Activated naive CD8-positive, alpha-beta T cell treated with anti-CD3 and anti-CD28 coated beads, Interleukin-2, amount 50 U/mL, for 24 hours (primary cell): ENCODE measurements at places on chromosomes 1 and 21.

GRCh38 chr21:17089091-17089491 is 423.8 kb upstream of the CXADR start:
- DNase-seq, result no peak

DNA sequence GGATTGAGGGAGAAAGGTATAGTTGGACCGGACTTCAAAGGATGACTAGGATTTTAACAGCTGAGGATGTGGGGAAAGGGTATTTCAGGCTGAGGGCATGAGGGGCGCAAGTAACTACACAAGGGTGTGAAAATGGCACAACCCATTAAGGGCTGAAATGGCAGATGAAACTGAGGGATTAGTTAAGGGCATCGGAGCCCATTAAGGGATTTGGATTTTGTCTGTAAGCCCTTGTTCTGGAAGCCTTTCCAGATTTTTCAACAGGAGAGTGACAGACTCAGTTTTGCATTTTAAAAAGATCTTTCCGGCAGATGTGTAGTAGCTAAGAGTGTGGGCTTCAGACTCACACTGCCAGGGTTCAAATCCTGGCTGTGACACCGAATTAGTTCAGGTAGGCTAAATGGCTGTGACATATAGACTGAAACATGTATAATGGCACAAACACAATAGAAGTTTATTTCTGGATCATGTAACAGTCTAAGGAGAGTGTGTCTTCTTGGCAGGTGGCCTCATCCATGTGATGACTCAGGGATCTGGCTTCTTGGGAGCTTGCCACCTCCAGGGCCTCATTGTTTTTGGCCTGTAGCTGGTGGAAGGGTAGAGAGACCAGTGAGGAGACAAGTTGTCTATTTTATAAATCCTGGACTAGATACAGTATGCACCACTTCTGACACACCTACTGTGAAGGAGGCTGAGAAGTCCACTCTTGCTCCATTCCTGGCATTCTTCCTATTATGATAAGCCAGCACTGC is 49.6 kb downstream of the UBE2T start:
- DNase-seq, result no peak

GRCh38 chr1:95655321-95656020 is 421.5 kb downstream of the RWDD3 start:
- no peak for DNase-seq

GRCh38 chr1:63795455-63795854 is 21.6 kb downstream of the ROR1 start:
- no peak for DNase-seq

GRCh38 chr1:184545601-184546000 is 158.8 kb downstream of the C1orf21 start:
- no peak for DNase-seq

DNA sequence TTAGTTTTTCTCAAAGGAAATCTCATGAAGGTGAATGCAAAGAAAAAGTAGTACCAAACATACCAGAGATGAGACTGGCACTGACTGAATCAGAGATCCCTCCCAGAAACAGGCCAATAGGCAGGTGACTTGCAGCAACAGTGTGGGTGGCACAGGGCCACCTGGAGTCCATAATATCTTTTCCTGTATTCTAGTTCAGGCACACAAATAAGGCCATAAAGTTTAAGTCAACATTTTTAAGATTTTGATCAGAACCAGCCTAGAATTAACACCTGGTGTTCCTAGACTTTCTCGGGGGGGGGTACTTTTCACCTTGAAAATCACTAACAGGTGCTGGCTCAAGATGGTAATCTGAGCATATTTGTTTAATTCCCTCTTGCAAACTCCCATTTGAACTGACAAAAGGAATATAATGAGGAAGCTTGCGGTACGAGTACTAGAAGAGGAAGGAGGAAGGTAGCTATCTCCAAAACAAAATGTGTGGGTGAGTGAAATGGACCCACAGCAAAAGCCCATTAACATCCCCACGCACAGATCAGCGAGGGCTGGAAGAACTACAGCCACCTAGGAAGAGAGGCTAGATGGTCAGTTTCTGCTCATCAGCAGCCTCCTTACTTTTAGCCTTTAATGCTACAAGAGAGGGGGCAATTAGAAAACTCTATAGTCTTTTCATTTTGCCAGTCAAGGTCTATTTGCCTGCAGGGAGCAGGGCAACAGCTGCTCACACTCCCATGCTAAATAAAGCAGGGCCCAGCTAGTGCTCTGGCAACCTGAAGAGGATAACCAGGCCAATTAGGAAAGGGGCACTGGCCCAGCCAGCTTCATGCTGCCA is 18.9 kb downstream of the SDE2 start:
- DNase-seq, result no peak

GRCh38 chr1:37038227-37039093 is 4.1 kb upstream of the GRIK3 start:
- no peak for DNase-seq

- peak; percentile 45 for DNase-seq
Measured at GRCh38 chr1:204746838-204747442, 61.4 kb upstream of the LRRN2 start.

- no peak for DNase-seq
Measured at GRCh38 chr1:166905900-166906299, 29.8 kb upstream of the TADA1 start.

- DNase-seq, result peak; percentile 89
Measured at GRCh38 chr1:155091071-155092051, 12.7 kb downstream of the EFNA3 start.

GRCh38 chr1:50197216-50197615 is 88.5 kb downstream of the ELAVL4 start:
- no peak for DNase-seq

GRCh38 chr21:30320215-30320614 is at the start of gene KRTAP26-1:
Gene KRTAP26-1 (minus strand): TSS chr21:30320315. CDS start chr21:30320035, 280 bp downstream.
- no peak for DNase-seq

DNA sequence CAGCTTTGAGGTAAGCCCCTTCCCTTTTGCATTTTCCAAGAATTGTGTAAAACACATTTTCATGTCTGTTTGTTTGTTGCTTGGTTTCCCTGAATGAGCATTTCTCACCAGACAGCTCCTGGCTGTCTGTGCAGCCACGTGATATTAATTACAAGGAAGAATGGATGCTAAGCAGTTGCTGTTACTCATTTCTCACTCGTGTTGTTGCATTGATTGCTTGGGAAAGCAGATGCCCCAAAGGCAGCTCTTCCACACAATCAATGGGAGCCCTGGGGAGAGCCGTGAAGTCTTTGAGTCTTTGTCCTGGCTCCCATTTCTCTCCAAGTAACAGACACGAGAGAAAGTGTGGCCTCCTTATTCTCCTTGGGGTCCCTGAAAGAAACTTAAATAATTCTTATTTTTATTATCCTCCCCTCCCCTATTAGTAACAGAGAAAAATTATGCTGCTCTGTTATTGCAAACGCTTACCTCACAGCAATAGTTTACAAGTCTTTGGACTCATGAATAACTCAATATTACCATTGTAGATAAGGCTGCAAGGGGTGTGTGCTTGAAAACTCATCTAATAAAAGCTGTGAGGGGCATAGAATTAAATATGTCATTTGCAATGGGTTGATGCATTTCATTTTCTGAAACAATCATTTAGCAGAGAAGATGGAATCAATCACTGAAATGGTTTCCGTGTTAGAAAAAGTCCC is 127.7 kb upstream of the CAMK1G start:
- DNase-seq, result no peak

DNA sequence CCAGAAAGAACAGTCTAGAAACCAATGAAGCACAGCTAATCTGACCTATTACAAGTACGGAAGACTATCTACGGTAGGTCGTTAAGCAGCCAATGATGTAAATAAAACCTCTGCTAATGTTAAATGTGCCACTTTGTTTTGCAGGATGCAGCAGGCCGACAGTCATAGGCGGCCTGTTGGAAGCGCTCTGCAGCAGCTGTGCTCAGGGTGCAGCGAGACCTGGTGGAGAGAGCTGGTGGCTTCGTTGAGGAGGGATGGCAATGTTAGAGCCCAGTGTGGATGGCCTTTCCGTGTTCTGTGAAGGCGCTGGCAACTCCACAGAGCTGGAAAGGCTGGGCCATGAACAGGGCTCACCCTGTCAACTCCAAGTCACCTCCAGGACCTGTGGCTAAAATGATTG is 87.3 kb downstream of the PCP4 start:
- no peak for DNase-seq

- DNase-seq, result no peak
Measured at GRCh38 chr1:50936321-50936720, 23.7 kb downstream of the FAF1 start.

DNA sequence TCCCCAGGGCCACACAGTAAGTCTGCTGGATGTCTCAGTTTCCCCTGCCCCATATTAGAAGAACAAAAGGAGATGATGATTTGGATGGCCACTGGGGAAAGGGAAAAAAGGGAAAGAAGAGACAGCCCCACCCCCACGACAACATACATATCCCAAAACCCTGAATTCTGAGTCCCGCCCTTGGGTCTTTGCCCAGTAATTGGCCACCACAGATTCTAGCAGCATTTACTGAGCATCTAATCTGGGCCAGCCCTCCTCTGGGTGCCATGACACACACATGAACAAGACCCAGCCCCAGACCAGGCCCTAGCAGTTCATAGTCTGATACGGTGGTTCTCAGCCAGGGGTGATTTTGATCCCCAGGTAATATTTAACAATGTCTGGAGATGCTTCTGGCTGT is 5.2 kb upstream of the TTC4 start:
- no peak for DNase-seq

GRCh38 chr1:36377791-36378492 is 7.8 kb downstream of the STK40 start:
- DNase-seq, result no peak

DNA sequence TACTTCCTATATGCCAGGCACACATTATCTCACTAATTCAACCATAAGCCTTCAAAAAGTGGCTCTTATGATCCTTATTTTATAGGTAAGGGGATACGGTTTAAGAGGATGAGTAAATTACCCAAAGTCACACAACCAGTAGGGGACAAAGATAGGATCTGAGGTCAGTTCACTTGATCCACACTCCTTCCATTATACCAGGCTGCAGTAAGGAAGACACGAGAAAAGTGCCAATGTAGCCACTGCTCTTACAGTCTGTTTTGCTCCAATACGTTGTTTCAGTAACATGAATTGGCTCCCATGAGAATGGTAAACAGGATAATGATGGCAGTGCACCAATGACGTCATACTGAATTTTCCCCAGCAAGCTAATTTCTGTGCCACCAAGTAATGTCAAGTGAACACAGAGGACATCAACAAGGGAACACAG is 15.4 kb upstream of the GUCA2A start:
- DNase-seq, result no peak

- DNase-seq, result no peak
Measured at GRCh38 chr1:234776876-234777855, 167.2 kb upstream of the IRF2BP2 start.

- DNase-seq, result no peak
Measured at GRCh38 chr1:167934426-167935215, 1.9 kb upstream of the DCAF6 start.

DNA sequence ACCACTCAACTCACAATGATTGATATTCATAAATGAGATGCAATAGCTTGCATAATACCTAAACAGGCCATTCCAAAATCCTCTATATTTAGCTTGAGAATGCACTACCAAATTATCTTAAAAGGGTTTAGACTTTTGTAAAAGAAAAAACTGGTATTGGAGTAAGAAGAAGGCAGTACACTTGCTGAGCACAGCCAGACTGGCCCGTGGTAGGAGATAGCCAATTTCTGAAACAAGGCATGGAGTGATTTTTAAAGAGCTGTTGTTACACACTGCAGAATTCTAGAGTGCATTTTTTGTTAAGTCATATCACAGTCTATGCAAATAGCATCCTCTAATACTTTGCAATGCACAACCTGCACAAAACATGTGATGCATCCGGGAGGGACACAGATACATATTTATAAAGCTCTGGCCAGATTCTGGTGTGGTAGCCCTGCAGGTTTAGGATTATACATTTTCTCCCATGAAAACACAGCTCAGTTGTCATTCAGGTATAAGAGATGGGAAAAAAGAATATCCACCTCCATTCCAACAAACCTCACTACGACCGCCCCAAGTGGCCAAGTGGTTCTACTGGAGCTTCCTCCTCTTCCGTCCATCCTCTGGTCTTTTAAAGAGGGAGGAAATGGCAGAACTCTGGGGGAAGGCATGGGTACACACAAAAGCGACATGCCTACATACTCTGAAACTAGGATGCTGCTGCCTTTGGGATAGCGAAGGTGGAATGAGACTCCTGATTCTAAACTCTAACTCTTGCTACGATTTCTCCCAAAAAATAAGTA is 40.8 kb downstream of the BCAR3 start:
- DNase-seq, result no peak
